Dermis blood vessel endothelial cell (primary cell): ENCODE measurements at places on chromosomes 11 and 22. TPM values are rescaled to one million over a fixed set of nuclear protein-coding genes. Genes with fewer than 3 reads are reported as not detected.

MPPED2 gene
- 0.09 and 0.85 TPM in 2 replicates for total RNA-seq

BARX2 gene
- not detected in 2 replicates for total RNA-seq

ACR gene
- 0.34 and 0.79 TPM in 2 replicates for total RNA-seq

TSSC4 gene
- total RNA-seq: 56.6 and 87.6 TPM in 2 replicates

SCGB1C1 gene
- total RNA-seq: not detected in 2 replicates

PLAAT5 gene
- not detected in 2 replicates for total RNA-seq

APOL6 gene
- total RNA-seq: 12.1 and 14.6 TPM in 2 replicates

TESMIN gene
- total RNA-seq: 2.4 and 6.0 TPM in 2 replicates

MRGPRF gene
- 0.05 and 0.17 TPM in 2 replicates for total RNA-seq

TUBA8 gene
- total RNA-seq: 1.0 and 1.3 TPM in 2 replicates

TPBGL gene
- 0.17 TPM in 1 of 2 replicates, not detected in the other for total RNA-seq
